NCI-H2081 (cell line): ENCODE measurements at places on chromosomes 2 and 18.

- DNase-seq, result no peak
Measured at GRCh38 chr2:96304606-96305005, 740 bp downstream of the SNRNP200 start.

GRCh38 chr18:48767090-48767690 is 183.6 kb downstream of the SMAD7 start:
- DNase-seq, result no peak

DNA sequence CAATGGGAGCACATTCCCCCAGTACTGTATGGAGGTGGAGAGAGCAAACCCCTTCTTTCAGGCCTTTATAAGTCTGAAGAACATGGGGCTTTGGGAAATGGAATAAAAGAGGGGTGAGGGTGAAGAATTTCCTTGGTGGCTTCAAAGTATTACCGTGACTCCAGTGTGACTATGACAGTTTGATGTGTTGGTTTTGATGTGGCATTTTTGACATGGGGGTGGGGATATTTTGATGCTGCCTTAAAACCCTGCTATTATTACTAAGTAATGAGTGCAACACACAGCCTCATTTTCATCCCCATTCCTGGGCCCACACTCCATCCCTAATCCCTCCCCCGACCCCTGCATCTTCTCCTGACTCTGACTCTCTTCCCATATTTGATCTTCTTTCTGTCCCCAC is 23.6 kb downstream of the QPCT start:
- no peak for DNase-seq

DNA sequence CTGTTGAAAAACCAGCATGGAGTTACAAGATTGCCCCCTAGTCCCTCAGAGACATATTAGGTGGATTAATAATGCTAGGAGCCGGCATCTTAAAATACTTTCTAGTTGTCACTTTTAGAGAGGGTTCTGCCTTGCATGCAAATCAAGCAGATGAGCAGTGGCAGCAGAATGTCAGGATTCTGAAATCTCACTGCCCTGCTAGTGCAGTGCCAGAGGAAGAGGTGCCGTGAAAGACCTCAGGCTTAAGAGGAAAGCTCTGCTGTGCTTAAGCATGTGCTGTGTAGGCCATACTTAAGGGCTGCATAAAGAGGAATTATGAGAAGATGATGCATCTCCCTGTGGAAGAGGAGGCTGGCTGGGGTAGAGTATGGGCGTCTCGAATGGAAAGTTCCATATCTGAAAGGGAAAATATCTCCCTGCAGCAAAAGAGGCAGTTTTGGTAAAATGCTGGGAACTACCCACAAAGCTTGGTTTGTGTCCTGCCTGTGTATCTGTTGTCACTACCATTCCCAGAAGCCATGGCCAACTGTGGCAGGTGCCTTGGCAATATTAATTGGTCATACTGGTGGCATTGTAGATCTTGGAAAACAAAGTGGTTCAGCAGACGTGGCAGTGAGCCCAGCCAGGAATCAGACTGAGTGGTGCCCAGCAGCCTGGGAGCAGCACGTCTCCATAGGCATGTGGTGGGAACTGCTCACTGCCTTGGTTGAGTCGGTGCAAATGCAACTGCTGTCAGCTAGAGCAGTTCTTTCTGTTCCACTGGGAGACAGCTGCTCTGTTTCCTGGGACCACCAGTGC is 131.9 kb downstream of the EVA1A start:
- DNase-seq, result no peak

- DNase-seq, result no peak
Measured at GRCh38 chr2:84847326-84848050, 33.4 kb downstream of the TRABD2A start.

GRCh38 chr2:66110086-66110485 is 324.8 kb upstream of the MEIS1 start:
- DNase-seq, result no peak
